COR-L47 (cell line): ENCODE measurements at places on chromosomes 3 and 15.

GRCh38 chr15:52020221-52021085 is 1.4 kb downstream of the MAPK6 start:
- no peak for DNase-seq

- DNase-seq = no peak
Observed at GRCh38 chr3:147943265-147943945, 534.2 kb downstream of the ZIC1 start.

GRCh38 chr15:45442507-45443135 is 64.3 kb upstream of the GATM start:
- DNase-seq = no peak

GRCh38 chr15:66288551-66289185 is 4.7 kb upstream of the DIS3L start:
- DNase-seq = no peak

DNA sequence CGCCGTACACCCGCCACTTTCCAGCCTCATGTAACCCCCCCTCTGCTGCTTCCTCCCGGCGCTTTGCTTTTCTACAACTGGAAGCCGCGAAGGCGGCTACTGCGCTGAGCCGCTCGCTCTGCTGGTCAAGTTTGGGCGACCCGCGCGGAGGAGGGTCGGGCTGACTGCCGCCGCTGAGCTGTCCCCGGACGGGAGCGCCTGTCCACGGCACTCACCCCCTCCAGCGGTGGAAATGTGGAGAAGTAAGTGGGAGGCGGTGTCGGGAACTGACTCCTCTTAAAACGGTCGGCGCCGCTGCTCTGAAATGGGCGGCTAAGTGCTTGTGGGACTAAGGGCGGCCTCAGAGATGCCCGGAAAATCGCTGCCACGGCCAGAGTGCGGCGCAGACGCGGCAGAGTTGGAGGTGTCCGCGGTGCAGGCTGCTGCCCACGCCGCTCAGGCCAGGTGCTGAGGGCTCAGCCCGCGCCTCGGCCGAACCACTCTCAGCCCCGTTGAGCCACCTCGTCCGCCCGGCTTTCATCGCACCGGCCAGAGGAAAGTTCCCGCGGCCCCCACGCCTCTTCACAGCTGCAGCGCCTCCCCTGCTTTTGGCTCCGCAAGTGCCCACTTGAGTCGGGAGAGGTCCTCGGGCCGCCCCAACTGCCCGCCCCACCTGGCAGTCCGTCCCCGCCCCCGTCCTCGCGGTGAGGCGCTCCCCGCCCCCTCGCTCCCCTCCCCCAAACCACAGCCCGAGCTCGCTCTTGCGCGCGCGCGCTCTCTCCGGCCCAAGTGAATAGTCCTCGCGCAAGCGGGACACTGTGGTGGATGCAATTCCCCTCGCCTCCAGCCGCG is at the start of gene EPHA6:
EPHA6 (plus strand) TSS at position 775 of the 831 bp plus-strand sequence.
- peak; percentile 50 for DNase-seq

DNA sequence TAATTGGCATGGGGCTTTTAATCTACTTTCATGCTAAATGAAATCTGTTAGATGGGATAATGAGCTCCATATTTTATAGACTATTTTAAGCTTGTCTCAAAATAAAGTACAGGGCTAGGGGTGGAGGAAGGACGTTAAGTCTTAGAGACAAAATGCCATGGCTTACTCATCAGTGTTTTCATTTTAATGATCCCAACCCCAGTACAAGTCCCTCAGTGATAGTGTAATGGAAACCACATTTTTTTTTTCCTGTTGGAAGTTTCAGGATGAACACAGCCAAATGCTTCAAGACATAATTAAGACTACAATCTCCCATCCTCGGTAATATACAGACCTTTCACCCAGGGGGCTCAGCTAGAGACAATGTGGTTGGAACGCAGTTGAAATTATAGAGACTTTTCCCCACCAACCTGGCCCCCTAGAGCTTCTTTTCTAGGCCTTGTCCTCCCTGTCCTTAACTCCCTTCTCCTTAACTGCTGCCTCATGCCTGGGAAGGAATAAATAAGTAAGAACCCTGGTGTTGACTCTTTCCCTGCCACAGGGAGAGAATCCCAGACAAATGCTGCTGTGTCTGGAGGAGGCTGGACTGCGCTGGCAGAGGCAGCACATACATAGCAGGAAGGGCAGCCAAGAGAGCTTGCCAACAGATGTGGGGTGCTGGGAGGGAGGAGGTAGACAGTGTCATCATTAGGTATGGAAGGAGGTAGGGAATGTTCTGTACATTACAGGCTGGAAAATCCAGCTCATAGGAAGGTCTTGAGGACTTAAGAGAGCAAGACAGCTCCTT is 115.4 kb upstream of the ROPN1 start:
- DNase-seq = no peak

GRCh38 chr3:69986419-69986818 is 13.1 kb upstream of the SAMMSON start:
- no peak for DNase-seq

GRCh38 chr15:58433597-58434333 is 2.0 kb downstream of the LIPC start:
- no peak for DNase-seq

GRCh38 chr15:35693286-35693685 is 147.3 kb upstream of the DPH6 start:
- no peak for DNase-seq

- no peak for DNase-seq
Observed at GRCh38 chr3:72907731-72908620, 20.1 kb downstream of the GXYLT2 start.

DNA sequence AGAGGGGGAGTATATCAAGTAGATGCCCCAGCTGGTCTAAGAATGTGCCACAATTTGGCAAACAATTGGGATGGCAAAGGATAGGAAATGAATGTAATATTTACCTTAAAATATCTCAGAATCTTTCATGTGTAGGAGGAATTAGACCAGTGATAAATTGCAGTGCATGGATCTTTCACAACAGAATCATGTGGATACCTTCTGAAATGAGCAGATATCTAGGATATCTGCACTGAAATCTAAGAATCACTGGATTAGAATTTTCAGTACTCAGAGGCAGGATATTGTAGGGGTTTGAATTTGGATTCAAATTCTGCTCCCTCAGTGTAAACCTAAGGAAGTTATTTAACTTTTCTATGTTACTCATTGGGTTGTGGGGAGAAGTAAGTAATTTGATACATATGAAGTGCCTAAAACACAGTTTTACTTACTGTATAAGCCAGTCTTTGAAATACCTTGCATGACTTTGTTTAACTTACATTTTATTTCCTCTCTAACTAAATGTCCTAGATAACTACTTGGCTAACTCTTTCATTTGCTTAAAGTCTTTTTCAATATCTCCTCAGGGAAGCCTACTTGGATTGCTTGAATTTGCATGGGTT is 8.8 kb downstream of the IL1RAP start:
- no peak for DNase-seq

DNA sequence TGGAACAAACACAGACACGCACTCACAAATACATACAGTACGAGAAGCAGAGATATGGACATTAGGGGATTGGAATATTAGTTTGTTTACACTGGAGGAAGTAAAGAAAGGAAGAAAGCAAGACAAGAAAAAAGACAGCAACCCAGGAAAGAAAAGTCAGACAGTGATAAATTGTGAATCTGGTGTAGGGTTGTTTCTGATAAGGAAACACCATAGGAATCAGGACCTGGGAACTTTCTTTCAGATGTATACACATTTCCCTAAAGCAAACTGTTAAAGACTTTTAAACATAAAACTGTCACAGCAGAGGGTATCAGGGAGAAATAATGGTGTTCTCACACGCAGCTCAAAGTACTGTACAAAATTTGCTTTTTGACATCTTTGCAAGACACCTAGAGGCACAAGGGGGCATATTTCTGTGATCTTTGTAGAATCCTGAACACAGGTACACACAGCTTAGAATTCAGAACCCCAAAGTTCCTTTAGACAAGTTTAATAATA is 153.7 kb downstream of the TUSC7 start:
- DNase-seq = no peak

DNA sequence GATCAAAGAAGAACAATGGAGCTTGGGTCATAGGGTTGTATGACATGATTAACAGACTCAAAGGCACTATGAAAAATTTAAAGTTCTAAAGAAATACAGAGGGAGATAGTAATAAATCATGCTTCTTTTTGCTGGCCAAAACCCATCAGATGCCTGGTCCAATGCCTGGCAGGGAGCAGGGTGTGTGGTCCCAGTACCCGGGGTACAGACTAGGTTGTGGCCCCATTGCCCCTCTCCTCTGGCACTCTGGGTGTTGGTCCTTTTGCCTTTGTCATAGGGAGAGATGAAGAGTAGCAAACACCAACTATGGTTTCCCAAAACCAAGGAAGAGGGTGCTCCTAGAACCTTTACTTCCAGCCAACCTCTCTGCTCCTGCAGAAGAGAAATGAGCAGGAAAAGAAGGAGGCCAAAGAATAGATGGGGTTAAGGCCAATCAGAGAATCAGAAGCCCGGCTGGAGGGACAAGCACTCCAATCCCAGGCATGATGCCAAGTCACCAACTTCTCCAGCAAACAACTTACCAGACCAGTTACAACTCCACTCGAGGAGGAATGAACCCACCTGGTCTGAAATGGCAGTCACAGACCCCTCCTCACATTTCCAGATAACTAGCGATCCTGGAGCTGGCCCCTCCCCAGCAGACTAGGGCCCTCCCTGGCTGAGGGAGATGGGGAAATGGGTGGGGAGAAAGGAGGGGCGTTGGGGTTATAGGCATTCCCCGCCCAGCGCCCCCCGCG is 1.8 kb downstream of the IGDCC3 start:
- DNase-seq = no peak

DNA sequence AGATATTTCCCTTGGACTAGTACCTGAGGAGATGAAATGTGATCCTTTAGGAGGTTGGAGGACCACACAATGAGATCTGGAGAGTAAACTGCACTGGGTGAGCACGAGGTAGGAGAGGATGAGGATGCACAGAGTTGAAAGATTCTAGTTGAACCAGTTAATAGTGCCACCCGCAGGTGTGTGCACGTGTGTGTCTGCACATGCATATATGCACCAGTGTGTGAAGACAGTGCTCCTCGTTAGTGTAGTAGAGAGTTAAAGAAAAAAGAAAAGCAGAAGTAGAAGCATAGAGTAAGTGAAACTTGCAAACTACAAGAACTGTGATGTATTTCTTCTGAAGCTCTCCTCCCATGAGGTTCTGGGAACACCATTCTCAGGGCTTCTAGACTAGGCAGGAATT is 8.4 kb downstream of the MED12L start:
- DNase-seq = no peak

DNA sequence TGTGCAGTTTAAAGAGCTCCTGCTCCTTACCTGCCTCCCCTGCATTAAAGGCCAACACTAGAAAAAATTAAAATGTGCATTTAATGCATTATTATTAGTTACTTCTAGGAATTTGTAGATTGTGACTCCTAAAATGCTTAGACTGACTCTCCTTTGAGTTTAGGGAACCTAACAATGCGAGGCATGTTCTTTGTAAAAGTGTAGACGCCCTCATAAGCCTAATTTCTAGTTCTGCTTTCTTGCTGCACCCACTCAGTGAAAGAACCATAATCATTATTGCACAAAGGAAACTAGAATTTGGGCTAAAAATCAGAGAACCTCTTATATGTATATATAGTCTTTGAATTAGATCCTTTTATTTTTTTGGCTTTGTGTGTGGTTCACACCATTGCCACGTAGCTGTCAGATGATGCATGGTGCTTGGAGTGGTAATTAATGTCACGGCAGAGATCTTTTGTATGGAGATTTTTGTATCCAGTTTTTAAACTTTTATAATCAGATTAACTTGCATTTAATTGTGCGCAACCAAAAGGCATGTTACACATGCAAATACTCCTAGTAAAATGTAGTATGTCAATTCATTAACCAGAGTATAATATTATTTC is 710 bp downstream of the ABHD10 start:
- no peak for DNase-seq

- DNase-seq = peak; percentile 30
Observed at GRCh38 chr3:172687501-172687900, 23.4 kb downstream of the NCEH1 start.

GRCh38 chr15:66249605-66250174 is 3.9 kb downstream of the MEGF11 start:
- DNase-seq = peak; percentile 34

GRCh38 chr15:100914876-100915275 is 4.3 kb upstream of the LRRK1 start:
- DNase-seq = no peak
